ENCODE measurements at places on chromosomes 5 and 9.
A peak's percentile ranks its signal among the peaks of the same experiment; 100 is the strongest.

DNA sequence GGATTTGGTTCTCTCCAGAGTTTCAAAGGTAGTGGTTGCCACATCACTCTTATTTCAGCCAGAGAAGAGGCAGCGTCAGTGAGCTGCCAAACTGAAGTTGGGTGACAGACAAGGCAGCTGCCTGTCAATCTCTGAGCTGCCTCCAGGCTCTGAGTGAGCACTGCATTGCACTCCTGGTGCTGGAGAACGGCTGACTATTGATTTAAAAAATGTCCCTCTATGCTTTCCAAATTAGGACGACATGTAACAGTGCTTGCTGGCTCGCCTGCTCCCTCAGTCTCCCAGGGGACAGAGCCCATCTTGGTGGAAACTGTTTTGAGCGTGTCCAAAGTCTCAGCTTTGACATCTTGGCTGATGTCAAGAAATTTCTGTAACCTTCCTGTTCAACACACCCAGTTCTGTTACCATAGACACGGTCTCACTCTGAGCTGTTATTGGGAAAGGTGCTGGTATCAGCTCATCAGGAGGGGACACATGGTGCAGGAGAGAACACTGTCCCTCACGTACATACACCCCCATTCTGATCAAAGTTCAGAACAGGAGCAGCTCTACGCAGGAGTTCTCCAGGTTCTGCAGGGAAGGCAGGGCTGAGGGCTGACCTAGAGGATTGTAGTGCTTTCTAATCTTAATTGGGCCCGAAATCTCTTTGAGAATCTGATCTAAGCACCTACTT lies 15.7 kb downstream of the PCDH12 start:
- no peak for DNase-seq

- peak; percentile 51 for DNase-seq
Measured at GRCh38 chr5:127518319-127518621, 830 bp downstream of the PRRC1 start.

DNA sequence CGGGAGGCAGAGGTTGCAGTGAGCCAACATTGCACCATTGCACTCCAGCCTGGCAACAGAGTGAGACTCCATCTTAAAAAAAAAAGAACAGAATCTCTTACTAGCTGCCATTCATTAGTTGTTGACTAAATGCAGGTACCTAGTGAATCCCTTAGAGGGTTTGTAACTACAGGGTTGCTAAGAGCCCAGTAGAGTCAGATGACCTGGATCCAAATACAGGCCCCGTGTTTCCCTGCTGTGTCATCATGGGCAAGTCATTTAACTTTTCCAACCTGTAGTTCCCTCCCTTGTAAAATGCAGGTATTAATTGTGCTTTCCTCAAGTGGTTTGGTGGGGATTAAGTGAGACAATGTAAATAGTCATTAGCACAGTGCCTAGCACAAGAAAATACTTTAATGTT lies 32.8 kb downstream of the PLAC8L1 start:
- no peak for DNase-seq

- DNase-seq: peak; percentile 66
Measured at GRCh38 chr5:57887851-57888621, 405.4 kb upstream of the ACTBL2 start.

DNA sequence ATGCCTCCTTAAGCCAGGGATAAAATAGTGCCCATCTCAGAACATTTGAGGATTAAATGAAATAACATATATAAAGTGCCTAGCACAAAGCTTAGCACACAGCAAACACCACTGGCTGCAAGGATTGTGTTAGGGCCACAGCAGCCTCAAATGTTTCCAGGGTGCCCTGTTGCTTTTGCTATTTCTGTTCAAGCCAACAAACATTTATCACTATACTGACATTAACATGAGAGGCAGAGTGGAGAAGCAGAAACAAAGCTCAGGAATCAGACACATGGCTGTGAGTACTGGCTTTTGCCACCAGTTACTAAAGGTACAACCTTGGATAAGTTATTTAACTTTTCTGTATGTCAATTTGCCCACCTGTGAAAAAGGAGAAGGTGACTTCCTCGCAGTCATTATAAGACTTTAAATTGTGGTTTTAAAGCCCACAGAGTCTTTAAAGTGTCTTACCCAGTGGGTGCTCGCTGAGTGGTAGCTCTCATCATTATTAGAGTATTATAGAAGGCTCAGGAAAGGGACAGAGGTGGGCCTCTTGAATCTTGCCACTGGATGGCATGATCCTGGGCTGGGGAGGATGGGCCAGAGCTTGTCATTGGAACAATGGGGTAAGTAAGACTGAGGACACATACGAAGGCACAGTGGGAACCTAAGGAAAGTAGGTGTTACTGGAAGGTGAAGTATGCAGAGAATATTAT lies 98.2 kb downstream of the MARCHF3 start:
- no peak for DNase-seq

DNA sequence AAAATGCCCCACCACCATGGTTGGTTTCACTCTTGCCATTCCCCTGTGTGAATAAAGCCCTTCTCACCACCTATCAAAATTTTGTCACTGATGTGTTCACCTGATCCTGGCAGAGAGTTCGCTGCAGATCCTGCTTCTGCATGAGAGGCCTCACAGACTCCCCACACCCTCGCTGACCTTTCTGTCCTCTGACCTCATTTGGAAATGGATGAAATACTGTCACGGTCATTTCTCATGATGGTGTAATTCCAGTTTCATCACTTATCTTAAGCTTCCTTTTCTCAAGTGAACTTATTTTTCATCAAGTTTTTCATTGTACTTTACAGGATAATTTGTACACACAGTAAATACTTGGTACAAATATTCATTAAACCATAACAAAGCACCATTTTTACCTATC lies 131.3 kb downstream of the FRMD3 start:
- no peak for DNase-seq

DNA sequence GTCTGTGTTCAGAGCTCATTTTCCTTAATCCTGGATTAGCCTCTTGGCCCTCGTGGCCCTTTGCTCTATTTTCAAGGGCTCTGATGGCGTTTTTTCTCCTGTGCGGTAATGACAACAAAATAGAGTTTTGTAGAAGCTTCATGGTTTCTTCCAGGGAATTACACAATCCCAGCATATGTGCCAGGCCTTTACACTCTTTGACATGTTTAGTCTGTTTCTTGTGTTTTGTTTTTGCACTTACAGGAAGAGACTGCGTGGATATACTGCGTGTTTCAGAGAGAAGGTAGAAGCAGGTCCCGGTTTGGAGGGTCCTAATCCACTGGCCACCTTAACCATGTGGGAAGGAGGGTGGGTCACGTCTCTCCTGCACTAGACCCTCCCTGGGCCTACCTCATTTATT lies 400.2 kb upstream of the IRX4 start:
- no peak for DNase-seq

- DNase-seq: no peak
Measured at GRCh38 chr5:148786456-148786855, 40.0 kb upstream of the ADRB2 start.

- DNase-seq: no peak
Measured at GRCh38 chr9:2419347-2419746, 202.2 kb upstream of the VLDLR start.

DNA sequence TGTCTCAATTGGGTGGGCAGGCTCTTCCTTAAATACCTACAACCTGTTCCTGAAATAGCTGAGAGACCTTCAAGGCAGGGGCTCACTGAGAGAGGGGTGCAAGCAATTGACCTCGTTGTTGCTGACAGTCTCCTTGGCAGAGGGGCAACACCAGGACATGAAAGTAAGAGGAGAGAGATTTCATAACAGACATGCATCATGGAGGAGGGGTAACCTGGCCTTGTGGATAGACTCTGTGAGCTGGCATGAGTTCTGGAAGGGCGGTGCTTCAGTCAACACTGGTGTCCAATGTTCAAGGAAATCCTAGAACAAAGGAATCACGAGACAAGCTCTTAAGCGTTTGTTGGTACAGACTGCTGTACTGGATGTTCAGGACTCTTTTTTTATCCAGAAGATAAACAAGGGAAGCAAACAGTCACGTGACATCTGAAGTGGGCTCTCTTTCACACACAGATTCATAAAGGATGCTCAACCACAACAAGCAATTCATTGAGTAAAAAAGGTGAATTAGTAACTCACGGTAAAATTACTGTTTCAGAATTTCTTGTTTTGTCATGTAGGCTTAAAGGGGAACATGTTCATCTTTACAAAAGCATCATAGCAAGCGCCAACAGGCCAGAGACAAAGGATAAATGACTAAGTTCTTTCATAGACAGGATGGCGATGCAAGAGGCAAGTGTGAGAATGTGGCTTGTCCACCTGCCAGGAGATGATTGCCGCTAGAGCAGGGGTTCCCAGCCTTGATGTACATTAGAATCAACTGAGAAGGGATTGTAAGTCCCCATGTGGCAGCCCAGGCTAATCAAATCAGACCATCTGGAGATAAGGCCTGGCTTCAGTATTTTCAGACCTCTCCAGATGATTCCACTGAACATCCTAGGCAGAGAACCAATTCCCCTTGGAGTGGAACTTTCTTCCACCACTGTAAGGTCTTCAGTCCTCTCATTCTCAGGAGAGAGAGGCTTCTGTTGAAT lies 20.7 kb downstream of the ANKRA2 start:
- DNase-seq: peak; percentile 93

- DNase-seq: no peak
Measured at GRCh38 chr9:87464110-87464991, 33.3 kb upstream of the DAPK1 start.

DNA sequence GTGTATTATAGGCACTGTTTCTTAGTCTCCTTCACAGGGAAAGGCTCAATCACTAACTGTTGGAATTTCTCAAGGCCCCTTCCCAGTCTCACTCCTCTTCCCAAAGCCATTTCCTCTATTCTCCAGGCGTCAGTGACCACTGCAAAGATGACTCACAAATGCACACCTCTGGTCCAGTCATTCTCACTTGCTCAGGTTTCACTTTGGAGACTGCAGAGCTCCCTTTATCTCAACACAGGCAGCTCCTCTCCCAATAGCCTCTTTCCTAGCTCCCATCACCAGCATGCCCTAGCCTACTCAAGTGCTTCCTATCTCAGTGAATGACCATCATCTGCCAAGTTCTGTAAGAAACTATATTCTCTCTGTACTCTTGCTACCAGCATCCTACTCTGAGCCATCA lies 323.6 kb downstream of the NTRK2 start:
- DNase-seq: no peak

DNA sequence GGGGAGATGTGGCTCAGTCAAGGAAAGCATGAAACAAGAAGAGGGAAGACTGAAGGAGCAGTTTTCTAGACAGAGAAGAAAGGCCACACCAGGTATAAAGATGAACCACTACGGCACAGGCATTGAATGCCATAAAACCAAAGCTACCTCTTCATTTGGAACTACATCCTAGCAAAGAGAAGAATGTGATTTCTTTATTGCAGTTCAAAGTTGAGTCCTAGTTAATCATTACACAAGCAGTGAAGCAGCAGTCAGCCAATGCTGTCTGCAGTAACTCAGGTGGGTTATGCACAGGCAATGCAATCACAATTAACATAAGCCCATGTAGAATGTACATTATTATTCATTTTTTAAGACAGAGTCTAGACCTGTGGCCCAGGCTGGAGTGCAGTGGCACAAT lies 21.7 kb upstream of the PCAT7 start:
- no peak for DNase-seq

- DNase-seq: no peak
Measured at GRCh38 chr5:113195251-113195650, 218.7 kb downstream of the DCP2 start.

DNA sequence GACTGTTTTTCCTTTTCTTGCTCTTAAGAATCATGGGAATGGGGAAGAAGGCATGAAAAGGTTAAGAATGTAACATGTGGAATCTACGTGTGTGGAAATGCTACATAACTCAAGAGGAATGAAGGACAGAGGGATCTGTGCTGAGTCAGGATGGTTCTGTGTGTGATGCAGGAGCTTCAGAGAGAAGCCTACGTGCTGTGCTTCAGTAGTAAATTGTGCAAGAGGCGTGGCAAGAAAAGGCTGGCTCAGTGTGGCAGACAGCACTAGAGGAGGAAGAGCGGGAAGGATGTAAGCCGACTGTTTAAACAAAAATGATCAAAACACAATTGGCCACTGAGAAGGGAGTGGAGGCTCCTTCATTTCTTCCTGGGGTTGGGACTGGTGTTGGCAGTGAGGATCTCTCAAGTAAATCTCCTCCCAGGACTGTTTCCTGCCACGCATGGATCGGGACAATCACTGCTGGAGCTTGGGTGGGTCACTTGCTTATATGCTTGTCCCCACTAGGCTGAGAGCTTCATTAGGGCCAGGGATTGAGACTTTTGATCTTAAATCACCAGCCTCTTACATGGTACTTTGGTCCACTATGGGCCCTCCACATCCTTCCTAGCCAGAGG lies 59.4 kb upstream of the BASP1 start:
- no peak for DNase-seq

- no peak for DNase-seq
Measured at GRCh38 chr5:139246394-139246793, 47.1 kb upstream of the MATR3 start.

DNA sequence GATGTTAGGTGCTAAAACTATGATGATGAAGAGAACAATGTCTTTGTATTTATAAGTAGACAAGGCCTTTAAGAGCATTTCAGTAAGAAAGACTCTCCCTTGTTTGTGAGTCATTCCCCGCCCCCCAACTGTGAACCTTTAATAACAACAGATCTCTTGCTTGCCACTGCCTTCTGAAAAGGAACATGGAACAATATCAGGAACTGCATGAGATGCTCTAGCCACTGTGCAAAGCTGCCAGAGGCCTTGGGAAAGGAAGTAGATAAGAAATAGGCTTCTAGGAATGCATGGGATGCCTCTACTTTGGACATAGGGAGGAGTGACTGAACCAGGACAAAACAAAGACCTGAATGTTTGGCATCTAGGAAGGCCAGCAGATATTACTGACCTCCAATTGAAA lies 296.1 kb upstream of the MPDZ start:
- no peak for DNase-seq

GRCh38 chr9:33320568-33321261 lies 30.4 kb downstream of the NFX1 start:
- no peak for DNase-seq

GRCh38 chr5:155367841-155368240 lies 354.3 kb downstream of the KIF4B start:
- DNase-seq: no peak

DNA sequence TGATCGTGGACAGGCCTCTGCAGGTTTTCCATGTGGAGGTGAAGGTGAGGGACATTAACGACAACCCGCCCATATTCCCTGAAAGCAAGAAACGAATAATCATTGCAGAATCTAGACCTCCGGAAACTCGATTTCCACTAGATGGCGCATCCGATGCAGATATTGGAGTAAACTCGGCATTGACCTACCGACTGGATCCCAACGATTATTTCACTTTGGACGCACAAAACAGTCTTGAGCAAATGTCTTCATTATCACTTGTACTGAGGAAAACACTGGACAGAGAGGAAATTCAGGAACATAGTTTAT lies 621 bp downstream of the PCDHA13 start:
- peak; percentile 1 for DNase-seq

GRCh38 chr9:126494264-126494663 lies 119.5 kb upstream of the LMX1B start:
- no peak for DNase-seq

Measured in LNCaP clone FGC (cell line).